ENCODE measurements at places on chromosomes 4 and X.

GRCh38 chr4:139036885-139037284, 21.3 kb downstream of the NOCT start:
- DNase-seq: no peak

GRCh38 chrX:105543283-105543682, 279.1 kb upstream of the NRK start:
- DNase-seq: no peak

GRCh38 chr4:122898370-122899150, 23.8 kb downstream of the NUDT6 start:
- DNase-seq: no peak

DNA sequence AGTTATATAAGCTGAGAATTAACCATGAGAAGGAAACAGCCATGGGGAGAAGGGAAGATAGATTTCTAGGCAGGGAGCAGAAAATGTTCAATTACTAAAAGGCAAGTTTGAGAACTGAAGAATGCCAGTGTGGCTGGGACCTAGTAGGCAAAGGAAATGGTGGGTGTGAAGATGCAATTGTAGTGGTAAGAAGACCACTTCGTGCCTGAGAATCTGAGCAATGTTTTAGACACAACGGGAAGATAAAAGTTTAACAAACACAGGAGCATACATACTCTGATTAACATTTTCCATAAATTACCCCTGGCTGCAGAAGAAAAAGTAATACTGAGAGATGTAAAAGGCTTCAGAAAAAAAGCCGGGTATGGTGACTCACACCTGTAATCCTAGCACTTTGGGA, 18.1 kb upstream of the MMRN1 start:
- no peak for DNase-seq

GRCh38 chr4:148044912-148045352, 313.0 kb downstream of the ARHGAP10 start:
- DNase-seq: no peak

DNA sequence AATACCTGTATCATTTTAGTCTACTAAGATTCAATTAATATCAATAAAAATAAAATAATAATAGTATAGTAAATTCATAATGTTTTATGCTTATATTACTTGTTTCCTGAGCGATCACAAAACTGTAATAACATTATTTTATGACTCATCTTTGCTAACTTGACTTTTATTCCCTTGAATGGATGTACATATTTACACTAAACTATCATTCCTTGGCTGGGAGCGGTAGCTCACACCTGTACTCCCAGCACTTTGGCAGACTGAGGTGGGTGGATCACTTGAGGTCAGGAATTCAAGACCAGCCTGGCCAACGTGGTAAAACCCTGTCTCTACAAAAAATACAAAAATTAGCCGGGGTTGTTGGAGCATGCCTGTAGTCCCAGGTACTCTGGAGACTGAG, 104.0 kb upstream of the SLC34A2 start:
- no peak for DNase-seq

GRCh38 chrX:45807572-45808425, 607.1 kb upstream of the DIPK2B start:
- no peak for DNase-seq

- DNase-seq: peak; percentile 5
Observed at GRCh38 chrX:130393451-130394074, 8.1 kb upstream of the GPR119 start.

GRCh38 chr4:165514739-165515138, 135.9 kb downstream of the CPE start:
- no peak for DNase-seq

Measured in C1 segment of cervical spinal cord (tissue), 14 donors.